ENCODE measurements at places on chromosomes 2 and 18. TPM values are rescaled to one million over a fixed set of nuclear protein-coding genes. Genes with fewer than 3 reads are reported as not detected.

- DNase-seq: no peak
Observed at GRCh38 chr18:9293948-9294347, 40.6 kb upstream of the TWSG1 start.

Gene PLGLB2
- 0.95 TPM for total RNA-seq

- DNase-seq: no peak
Observed at GRCh38 chr2:166044853-166045483, 82.9 kb downstream of the SCN1A start.

DNA sequence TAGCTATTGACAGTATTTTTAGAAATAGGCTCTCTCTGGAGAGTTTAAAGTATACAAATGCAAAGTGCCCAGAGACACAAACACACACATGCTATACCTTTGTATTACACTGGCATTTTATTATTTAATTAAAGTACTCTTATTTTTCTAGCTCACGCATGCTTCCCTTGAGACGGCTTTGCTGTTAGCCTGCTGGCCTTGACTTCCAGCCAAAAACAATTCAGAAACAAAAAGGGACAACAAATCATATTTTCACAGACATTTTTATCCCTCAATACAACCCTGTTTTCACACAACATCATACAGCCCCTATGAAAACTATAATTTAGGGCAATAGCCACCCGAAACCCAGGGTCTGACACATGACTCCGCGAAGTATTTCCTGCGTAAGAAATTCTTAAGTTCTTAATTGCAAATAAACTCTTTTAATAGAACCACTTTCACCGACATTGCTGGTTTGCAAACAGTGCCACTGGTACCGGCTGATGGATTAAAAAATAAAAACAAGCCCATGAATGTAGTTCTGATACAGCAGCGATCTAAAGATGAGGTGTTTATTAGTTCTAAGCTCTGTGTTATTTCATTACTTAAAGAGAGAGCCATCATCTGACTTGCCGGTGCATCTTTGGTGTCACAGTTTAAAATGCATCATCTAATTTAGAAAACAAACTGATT lies 185.1 kb downstream of the TCF4 start:
- no peak for DNase-seq

GRCh38 chr18:55753643-55754263 lies 165.8 kb upstream of the TCF4 start:
- no peak for DNase-seq

GRCh38 chr2:38720613-38721241 lies 30.4 kb downstream of the SRSF7 start:
- DNase-seq: peak; percentile 11
